H9 (cell line): ENCODE measurements at places on chromosomes 12 and 14.

DNA sequence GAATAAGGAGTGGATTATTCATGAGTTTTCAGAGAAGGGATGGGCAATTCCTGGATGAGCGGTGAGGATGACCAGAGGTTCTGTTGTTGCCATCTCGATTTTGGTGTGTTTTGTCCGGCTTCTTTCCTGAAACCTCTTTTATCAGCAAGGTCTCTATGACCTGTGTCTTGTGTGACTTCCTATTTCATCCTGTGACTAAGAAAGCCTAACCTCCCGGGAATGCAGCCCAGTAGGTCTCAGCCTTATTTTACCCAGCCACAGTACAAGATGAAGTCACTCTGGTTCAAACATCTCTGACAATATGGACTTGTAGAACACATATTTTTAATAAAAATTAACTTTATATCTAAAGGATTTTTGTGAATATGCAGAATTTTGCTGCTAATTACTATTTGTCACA lies 716.4 kb downstream of the FSCB start:
- DNase-seq = no peak

DNA sequence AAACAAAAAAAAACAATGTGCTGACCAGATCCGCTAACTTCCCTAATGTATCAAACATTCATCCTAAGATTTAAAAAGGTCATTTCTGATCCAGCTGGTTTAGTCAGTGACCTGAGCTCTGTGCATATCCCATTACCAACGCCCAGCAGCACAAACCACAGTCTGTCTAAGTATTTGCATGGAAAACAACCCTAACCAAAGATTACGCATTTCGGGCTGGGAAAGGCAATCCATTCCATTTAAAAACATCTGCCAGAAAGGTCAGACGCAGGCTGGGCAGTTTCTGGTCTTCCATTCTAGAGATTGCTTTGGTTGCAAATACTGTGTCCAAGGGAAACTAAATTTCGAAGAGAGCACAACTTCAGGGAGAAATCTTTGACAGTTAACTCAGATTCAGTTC lies 234.9 kb downstream of the FLRT2 start:
- DNase-seq = no peak

DNA sequence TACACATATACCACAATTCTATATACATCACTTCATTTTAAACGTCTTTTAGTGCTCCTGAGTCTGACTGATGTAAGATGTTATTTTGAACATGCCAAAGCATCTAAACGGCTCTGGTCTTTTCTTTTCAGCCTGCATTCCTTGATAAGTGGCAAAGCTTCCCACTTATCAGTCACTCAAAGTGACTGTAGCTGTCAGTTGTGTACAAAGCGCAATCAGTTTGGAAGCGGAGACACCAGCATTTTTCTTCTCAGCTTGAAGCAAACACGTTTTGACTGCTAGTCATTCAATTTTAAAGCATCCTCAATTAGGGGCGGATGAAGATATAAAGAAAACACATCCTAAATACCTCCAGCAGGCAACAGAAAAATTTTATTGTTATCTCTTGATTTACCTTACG lies 226.8 kb downstream of the SOX5 start:
- no peak for DNase-seq

- no peak for DNase-seq
Observed at GRCh38 chr12:7155471-7156034, 25.4 kb downstream of the CLSTN3 start.

- peak; percentile 90 for DNase-seq
Observed at GRCh38 chr12:6532051-6532926, 2.0 kb upstream of the GAPDH start.

- DNase-seq = no peak
Observed at GRCh38 chr12:77232045-77232444, 166.7 kb upstream of the E2F7 start.

DNA sequence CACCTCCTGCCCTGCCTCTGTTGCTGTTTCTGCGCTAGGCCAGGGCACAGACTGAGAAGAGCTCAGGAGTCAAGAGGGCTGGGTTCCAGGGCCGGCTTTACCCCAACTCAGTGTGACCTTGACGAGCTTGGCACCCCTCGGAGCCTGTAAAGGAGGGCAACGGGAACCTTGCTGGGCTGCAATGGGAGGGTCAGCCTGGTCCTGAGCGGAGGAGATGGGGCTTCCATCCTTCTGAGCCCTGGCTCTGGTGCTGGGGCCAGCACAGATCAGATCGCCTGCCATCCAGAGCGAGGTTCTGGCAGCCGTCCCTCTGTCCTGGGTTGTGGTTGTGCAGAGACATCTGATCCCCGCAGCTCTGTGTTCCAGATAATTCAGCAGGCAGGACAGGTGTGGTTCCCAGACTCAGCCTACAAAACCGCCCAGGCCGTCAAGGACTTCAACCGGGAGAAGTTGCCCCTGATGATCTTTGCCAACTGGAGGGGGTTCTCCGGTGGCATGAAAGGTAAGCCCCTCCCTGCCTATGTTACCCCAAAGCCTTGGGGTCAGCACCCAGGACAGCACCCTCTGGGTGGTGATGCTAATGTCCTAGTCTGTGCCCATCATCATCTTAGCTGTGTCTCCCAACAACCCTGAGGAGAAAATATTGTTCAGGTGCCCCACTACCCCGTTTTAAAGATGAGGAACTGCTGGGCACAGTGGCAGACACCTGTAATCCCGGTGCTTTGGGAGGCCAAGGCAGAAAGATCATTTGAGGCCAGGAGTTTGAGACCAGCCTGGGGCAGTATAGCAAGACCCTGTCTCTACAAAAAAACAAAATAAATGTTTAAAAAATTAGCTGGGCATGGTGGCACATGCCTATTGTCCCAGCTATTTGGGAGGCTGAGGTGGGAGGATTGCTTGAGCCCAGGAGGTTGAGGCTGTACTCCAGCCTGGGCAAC lies 50.2 kb downstream of the FOXN4 start:
- no peak for DNase-seq

DNA sequence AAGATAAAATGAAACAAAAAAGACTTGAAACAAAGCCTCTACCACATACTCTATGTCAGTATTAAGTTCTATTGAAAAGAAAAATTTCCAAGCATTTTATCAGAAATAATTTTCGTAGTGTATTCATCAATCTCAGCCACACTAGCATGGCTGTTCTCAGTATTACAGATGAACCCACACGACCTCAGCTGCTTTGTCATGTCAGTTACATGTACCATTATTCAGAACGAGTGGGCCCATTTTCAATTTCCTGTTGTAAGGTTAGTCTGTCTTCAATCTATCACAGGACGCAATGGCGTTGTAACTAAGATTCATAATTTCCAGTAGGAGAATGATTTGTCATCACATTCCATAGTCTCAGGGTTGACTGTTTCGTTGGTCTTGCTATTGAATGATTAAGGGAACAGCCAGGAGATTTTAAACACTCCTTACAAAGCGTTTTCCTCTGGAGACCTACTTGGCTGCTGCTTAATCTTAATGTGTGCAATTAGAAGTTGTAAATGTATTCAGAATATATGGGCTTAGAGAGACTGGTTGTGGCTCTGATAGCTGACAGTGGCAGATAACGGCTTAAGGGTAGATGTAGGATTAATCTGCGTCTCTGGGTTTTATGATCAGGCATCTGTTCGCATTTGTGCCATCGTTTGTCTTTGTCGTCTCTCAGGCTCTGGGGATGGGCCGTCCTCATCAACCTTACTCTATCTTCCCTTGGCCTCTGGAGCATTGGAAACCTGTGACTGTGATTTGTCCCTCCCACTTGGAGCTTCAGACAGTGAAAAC lies 65.4 kb downstream of the GLT1D1 start:
- DNase-seq = no peak

DNA sequence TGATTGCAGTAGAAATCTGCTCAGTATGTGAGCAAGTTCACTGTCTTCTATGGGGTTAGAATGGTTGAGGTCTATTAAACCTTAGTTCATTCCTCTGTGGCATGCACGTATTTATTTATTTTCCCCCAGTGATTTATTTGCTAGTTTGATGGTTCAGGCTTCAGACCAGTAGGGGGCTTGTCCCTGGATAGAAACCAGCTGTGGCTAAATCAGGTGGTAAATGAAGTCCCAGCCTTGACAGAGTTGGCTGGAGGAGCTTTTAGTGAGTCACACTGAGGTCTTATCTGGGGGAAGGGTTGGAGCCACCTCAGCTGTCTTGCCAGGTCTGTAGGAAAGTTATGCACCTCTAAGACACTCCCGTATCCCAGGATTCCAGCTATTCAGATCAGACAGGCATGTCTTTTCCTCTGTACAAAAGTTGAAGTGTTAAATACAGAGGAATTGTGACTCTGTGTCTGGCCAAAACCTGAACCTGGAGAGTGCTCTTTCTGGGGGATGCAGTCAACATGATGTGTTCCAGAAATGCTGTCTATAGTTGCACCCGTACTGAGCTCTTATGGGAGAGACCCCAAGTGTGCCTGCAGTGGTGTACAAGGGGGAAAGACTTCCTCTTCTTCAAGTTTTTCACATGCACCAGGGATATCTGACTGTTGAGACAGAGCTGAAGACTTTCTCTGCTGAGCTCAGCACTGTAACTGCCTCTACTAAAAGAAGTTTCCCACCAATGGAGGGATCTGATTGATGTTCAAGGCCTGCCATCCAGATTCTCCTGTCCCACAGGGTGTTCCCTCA lies 1322.1 kb downstream of the TMEM121 start:
- DNase-seq = no peak

- DNase-seq = no peak
Observed at GRCh38 chr14:55398679-55399078, 13.0 kb downstream of the ATG14 start.

DNA sequence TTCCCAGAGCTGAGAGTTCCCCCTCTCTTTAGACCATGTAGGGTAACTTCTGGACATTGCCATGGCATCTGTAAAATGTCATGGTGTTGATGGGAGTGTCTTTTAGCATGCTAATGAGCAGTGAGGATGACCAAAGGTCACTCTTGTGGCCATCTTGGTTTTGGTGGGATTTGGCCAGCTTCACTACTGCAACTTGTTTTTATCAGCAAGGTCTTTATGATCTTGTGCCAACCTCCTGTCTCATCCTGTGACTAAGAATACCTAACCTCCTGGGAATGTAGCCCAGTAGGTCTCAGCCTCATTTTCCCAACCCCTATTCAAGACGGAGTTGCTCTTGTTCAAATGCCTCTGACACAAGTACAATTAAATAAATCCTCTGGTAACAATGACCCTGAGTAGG lies 244.4 kb downstream of the NEDD1 start:
- DNase-seq = no peak

GRCh38 chr12:3313066-3313465 lies 177.9 kb upstream of the PRMT8 start:
- no peak for DNase-seq

- no peak for DNase-seq
Observed at GRCh38 chr12:116346741-116347140, 69.2 kb upstream of the MED13L start.

DNA sequence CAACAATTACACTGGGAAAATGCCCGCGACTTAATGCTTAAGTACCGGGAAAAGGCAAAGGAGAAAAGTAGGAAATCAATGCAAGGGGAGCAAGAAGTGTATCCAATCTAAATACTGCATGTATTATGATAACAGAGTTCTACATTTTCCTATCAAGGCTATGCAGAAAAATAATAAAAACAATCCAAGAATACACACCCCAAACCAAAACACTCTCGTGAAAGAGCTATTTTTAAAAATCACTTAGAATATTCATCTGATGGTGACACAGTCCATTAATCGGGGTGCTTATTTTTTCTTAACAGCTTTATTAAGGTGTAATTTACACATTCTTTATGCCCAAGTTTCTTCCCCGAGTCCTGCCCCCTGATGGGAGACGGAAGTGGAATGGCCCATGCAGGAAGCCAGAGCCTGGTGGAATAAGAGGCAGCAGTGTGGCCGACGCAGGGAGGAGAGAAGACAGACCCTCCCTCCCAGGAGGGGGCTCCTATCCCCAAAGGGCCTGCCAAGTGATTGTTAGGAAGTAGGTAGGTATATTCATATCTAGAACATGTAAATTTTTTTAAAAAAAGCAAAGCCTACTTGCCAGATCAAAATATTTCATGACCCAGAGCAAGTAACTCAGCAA lies 174.3 kb downstream of the FOXN3 start:
- no peak for DNase-seq

DNA sequence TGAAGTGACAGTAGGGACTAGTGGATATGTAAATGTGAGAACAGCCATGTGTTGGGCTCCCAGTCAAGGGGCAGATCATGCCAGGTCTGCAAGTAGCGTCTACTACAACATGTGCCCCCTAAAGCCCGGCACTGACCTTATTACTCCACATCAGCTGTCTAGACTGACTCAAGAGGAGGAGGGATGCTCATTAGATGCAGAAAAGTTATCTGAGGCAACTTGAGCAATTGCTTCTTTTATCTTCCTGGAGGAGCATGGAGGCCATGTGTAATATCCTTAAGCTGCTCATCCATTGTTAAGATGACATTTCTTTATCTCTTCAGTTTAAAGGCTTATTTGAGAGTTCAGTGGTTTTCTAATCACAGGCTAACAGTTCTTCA lies 404.7 kb upstream of the FLRT2 start:
- DNase-seq = no peak

DNA sequence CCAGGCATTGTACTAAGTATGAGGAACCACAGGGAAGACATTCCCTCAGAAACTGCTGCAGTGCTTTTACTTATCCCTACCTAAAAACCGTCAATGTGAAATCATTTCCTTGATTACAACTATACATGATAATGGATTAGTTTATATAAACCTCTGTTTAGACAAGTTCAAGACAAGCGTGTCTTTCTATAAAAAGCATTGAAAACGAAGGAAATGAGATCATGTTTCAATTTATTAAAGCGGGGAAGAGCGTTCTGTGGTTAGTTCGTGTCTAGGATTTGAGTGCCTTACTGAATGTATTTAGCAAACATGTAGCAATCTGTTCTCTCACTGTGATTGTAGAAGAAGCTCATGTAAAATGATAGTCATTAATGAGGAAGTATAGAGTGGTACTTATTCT lies 37.5 kb downstream of the GALC start:
- no peak for DNase-seq

DNA sequence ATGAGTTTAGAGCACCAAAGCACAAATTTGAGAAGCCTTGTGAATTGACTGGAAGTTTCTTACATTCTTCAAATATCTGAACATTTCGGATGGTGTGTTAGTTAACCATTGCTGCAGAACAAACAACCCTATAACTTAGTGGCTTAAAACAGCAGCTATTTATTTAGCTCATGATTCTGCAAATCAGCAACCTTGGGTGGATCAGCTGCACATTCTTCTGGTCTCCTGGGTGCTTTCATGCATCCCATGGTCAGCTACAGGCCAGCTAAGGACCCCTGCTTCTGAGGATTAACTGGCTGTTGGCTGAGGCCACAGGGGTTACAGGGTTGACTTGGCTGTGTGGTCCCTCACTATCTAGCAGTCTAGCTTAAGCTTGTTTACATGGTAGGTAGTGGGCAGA lies 114.0 kb upstream of the HIF1A start:
- DNase-seq = no peak

- DNase-seq = no peak
Observed at GRCh38 chr14:81120501-81120900, 100.3 kb downstream of the GTF2A1 start.

DNA sequence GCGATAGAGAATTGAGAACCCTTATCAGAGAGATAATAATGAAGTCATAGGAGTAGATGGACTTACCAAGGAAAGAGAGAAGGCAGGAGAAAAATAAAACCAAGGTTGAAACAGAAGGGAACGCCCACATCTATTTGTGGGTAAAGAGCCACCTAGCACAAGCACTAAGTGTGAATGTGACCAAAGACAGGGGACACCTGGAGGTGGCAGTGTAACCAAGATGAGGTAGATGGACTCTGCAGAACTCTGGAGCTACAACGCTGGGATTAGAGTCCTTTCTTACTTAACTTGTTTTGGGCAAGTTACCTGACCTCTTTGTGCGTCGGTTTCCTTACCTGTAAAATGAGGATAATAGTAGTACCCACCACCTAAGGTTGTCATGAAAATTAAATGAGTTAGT lies 101.9 kb downstream of the SLC5A8 start:
- peak; percentile 49 for DNase-seq
